ENCODE measurements at places on chromosomes 2 and 18.

DNA sequence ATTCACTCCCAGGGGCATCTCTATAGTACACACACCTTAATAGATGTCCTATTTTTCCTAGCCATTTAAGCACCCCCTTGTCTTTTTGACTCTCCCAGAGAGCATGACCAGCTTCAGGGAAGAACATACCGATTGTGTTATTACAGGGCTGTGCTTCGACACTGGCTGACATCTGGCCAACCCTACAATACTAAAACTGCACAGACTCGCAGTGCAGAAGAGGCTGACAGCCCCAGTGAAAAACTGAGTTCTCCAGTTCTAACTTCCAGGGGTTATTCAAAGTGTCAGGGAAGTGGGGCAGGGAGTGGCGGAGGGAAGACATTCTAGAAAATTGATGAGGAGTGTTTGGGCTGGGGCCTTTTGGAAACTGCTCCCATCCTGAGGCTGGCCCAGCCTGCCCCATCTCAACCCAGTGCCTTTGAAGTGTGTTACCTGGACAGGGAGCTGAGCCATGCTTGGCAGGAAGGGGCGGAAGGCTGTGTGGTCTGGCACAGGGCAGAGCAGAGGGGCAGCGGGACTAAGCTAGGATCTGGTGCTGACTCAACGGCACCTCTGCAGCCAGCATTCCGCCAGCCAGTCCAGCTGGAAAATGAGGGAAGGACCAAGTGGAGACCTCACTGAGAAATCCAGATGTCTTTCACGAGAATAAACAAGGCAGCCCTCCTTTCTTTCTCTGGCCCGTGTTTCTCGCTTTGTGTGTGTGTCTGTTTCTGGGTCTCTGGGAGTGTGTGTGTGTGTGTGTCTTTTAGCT, 15.4 kb upstream of the IGFBP5 start:
- DNase-seq, result no peak

- DNase-seq, result no peak
Observed at GRCh38 chr2:56192664-56193305, 9.0 kb downstream of the CCDC85A start.

- no peak for DNase-seq
Observed at GRCh38 chr2:158381205-158381604, 75.3 kb downstream of the CCDC148 start.

- no peak for DNase-seq
Observed at GRCh38 chr2:179694963-179695362, 166.4 kb downstream of the ZNF385B start.

DNA sequence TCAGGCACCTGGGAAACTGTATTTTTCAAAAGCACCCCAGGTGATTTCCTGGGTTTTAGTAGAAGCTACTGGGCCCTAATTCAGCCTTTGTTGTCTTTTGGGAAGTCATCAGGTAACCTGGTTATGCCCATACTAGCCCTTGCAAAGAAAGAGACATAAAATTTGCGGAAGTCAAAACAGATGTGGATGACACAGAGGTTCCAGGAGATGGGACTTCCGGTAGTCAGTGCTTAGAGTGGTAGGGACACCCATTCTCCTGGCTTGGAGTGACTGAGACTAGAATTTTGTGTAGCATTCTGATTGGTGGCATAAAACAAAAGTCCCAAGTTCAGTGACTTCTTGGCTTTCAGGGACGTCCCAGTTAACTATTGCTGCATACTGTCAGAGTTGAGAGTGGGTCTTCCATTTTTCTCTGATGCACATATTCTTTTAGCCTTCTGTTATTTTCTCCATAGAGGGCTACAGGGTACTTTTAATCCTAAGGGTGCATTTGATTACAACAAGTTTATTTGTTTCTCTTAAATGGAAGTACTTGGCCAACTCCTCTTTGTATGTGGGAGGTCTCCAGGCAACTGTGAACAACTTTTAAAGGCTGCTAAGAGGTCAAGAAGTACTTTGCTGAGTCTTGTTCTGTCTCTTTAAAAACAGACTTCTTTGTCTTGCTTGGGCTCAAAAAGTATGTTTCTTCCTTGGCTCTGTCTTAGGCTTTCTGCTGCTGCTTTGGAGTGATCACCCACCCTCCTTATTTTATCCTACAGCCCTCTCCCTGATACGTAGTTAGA, 8.8 kb downstream of the NAB1 start:
- no peak for DNase-seq

Data from activated T-cell treated with anti-CD3 and anti-CD28 coated beads, Interleukin-2, amount 50 U/mL, for 24 hours (primary cell).